HuH-7 (cell line): ENCODE measurements at places on chromosomes 5 and 9.

- DNase-seq: no peak
Measured at GRCh38 chr9:88798476-88798875, 192.8 kb upstream of the S1PR3 start.

DNA sequence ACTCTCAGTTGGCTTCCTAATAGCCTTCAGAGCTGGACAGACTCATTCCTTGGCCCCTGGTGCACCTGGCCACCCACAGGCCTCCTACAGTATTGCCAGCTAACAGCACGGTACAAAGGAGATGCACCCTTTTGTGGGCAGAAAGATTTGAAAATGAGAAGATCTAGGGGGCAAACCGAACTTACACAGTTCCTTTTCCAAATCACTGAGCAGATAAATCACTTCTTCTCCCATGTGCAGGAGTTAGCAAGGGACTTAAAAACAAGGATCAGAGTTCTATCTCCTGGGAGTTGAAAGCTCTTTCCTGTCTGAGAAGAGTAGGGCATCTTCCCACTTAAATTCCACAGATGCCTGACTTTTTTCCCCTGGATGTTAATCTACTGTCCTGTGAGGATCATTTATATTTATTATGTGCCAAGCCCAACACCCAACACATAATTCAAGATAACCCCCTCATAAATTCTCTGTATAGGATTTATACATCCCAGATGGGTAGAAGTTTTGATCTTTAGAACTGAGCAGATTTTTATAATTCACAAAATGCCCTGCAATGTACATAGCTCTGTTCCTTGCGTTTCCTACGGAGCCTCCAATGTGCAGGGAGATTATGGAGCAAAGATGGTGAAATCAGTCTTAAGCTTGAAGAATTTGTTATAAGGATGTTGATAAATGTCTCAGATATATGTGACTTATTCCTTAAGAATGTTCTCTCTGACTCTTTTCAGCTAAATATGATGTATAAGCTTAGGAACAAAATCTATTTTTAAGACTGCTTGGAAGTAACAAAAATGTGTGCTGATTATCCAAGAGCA, 207.2 kb upstream of the DAPK1 start:
- DNase-seq: peak; percentile 5

DNA sequence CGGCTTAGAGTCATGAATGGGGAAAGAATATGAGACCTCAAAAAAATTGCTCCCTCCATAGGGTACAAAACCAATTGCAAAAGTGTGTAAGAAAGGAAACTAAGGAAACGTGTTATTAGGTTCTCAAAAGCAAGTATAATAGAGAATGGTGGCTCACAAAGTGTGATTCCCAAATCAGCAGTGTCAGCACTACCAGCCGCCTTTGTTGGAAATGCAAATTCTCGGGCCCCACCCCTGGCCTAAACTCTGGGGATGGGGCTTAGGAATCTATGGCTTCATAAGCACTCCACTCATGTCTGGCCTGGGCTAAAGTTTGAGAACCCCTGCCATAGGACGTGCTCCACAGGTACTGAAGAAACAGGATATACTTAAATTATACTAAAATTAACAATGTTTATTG, 1.6 kb upstream of the CCDC69 start:
- no peak for DNase-seq

DNA sequence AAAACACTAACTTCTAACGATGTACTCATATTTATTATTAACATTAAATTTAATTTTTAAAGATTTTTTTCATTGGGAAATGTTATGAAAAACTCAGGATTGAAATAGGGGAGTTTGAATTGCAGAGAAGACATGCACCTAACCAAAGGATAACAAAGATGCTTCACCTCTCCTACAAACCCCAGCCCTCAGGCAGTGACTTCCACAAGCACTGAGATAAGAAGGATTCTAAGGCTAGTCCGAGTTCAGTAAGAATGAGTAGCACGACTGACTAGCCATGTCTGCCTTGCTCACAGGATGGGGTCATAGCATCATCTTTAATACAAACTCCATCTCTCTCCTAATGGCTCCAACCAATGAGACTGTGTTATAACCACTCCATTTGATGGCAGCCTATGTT, 7.1 kb upstream of the OR5C1 start:
- DNase-seq: no peak

DNA sequence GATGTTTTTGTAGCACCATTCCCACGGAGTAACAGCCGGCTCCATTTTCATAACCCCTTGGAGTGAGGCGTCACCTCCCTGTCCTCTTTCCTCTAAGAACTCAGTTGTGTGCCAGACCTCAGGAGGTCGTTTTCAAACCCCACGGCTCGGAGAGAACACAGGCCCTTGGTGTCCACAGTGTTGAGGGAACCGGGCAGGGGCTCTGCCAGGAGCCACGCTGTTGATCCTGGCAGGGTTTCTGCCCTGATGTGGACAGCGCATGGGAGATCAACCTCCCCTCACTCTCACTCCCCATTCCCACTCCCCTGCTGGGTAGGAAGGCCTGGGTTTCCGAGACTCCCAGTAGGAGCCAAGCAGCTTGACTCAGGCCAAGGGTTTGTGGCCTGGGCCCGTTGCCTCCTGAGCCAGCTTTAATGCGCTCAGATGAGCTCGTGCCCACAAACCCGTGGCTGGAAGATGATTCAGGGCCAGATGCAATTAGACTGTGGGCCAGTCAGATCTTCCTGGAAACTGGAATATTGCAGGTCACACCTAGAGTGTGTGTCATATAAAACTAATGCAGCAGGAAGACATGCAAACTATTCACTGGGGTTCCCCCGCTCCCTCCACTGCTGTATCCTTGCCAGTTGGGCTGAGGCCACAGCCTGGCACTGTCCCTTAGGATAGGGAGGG, 133.4 kb downstream of the SLC12A2 start:
- DNase-seq: no peak

DNA sequence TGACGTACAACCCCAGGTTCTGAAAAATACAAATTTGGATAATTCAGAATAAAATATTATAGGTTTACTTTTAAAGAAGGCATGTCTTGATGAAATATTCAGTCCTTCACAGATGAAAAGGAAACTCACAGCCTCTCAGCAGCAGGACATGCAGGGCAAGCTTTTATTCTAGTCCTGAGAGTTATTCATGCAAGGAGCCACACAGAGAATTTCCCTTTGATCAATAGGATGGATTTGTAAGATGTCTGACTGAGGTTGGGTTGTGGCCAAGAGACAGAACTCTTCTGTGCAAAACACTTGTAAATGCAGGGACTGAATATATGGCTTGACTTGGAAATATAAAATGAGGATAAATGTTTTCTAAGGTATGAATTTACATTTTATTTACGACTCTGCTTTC, 48.8 kb upstream of the TBCA start:
- DNase-seq: no peak

GRCh38 chr9:124757616-124758015, 13.5 kb downstream of the NR6A1 start:
- no peak for DNase-seq

DNA sequence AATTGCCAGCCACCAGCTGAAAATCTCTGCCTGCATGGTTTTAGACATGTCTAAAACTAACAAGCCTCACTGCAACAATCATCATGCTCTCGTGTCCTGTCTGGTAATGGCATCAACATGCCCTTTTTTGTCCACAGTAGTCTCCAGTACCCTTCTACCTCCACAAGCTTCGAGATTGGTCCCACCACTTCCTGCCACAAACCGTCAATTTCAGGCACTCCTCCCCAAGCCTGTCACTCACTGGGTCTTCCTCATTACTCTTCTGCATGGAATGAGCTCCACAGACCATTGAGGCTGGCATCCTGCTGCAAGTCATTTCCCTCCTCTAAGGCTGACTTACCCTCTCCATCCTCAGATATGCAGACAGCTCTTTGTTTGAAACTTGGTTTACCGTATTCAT, 9.0 kb downstream of the LPAR1 start:
- DNase-seq: no peak

- no peak for DNase-seq
Measured at GRCh38 chr5:135230251-135230925, 168.6 kb downstream of the MACROH2A1 start.

GRCh38 chr5:167064198-167064776, 1227.2 kb upstream of the WWC1 start:
- no peak for DNase-seq

- peak; percentile 31 for DNase-seq
Measured at GRCh38 chr9:88076286-88077070, 61.8 kb downstream of the SPATA31C2 start.

GRCh38 chr5:21236104-21236503, 1248.1 kb upstream of the CDH18 start:
- no peak for DNase-seq

GRCh38 chr5:37696190-37697021, 143.4 kb downstream of the GDNF start:
- peak; percentile 20 for DNase-seq

- no peak for DNase-seq
Measured at GRCh38 chr5:174383210-174384167, 338.0 kb downstream of the NSG2 start.
